ENCODE measurements at places on chromosomes 11 and 22.
A peak's percentile ranks its signal among the peaks of the same experiment; 100 is the strongest.

DNA sequence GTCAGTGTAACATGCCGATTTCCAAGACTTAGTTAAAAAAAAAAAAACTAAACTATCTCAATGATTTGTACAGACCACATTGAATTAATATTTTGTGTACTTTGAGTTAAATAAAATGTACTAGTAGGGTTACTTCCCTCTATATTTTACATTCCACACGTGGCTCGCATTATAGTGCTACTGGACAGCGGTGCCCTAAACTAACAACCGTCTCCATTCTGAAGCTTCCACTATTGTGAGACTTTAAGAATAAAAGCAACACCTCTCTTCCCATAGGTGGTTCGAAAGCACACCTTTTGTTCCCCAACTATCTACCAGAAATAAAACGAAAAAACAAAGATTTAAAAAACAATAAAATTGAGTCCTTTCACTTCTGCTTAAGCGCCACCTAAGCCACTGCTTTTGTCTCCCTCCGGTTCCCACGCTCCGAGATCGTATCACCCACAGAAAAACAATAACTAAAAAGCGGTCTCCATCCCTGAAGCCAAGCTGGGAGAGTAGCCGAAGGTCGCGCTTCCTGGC, 380 bp upstream of the TTC17 start:
- no peak for DNase-seq

DNA sequence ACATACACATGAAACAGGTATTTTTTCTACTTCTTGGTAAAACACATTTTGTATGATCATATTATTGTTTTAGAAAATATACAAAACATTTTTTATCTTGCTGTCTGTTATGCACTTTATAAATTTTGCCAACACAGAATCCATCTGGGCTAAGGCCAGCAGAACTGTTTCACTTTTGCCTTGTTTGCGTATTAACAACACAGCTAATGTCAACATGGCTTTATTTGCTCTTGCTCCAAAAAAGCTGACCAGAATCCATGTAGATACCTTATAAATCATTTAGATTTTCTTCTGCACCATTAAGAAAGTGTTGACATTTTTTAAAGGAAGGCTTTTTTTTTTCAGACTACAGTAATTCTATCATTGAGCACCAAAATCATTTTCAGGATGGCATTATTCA, 58.1 kb upstream of the PGR start:
- DNase-seq: no peak

- no peak for DNase-seq
Measured at GRCh38 chr22:36467946-36468345, 13.5 kb downstream of the TXN2 start.

GRCh38 chr11:86068138-86068871, 579 bp downstream of the PICALM start:
- DNase-seq: peak; percentile 10

GRCh38 chr22:44318751-44319150, 6.0 kb upstream of the SHISAL1 start:
- DNase-seq: no peak

DNA sequence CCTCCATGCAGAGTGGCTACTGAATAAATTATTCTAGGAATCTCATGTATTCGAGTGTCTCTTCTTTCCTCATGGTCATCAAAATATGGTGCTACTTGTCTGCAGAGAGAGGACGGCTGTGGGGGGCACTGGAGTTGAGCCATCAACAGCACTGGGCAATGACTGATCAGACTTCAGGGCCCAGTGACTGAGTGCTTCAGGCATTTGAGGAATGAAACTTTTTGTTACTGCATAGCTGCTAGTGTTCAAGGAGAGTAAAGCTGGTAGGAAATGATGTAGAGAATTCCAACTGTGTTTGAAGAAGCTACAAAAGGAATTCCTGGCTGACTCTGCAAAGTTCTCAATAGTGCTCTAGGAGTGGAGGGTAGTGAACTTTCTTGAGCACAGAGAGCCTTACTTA, 277.7 kb downstream of the CADM1 start:
- no peak for DNase-seq

GRCh38 chr11:3929649-3930048, 74.2 kb downstream of the STIM1 start:
- no peak for DNase-seq

DNA sequence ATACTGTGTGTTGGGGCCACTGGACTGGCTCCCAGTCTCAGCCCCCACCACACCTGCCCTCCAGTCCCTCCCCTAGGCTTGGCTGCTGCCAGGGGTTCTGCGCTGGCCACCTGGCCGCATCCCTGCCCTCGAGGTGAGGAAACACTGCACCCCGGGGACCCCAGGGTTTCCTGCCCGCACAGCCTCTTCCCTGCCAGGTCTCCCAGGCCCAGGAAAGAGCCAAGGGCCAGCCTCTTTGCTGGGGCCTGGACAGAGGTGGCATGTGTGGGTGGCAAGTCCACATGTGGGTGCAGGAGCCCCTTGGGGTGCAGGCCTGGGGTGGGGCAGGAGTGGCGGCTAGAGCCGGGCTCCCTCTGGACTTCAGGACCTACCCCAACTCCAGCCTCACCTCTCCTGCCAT, 2.5 kb downstream of the EPS8L2 start:
- no peak for DNase-seq

DNA sequence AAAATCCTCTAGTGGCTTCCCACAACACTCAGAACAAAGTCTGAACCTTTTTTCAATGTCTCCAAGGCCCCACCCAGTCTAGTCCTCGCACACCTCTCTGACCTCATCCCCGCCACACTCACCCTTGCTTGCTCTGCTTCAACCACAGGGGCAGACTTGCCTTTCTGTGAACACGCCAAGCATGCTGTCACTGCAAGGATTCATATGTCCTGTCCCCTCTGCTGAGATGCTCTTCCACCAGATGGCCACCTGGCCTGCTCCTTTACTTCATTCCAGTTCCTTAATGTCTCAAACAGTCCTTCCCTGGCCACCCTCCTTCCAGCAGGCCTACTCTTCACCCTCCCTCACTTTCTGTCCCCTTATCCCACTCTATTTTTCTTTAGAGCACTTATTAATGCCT, 60.6 kb upstream of the ARHGAP20 start:
- no peak for DNase-seq

- no peak for DNase-seq
Measured at GRCh38 chr22:48741540-48741939, 1086.1 kb downstream of the BRD1 start.

- DNase-seq: no peak
Measured at GRCh38 chr11:122874991-122875390, 7.6 kb upstream of the JHY start.

- DNase-seq: no peak
Measured at GRCh38 chr22:47048123-47049077, 285.9 kb downstream of the TBC1D22A start.

GRCh38 chr11:122165607-122166371, 49.8 kb upstream of the BLID start:
- DNase-seq: no peak

GRCh38 chr11:1785749-1786413, 22.2 kb upstream of the CTSD start:
- DNase-seq: no peak

- no peak for DNase-seq
Measured at GRCh38 chr22:37098976-37099591, 10.4 kb downstream of the TMPRSS6 start.

- no peak for DNase-seq
Measured at GRCh38 chr11:77471558-77472193, 2.2 kb downstream of the PAK1 start.

- no peak for DNase-seq
Measured at GRCh38 chr22:22030493-22031182, 48.1 kb upstream of the TOP3B start.

GRCh38 chr11:112844517-112844916, 116.7 kb upstream of the NCAM1 start:
- no peak for DNase-seq

DNA sequence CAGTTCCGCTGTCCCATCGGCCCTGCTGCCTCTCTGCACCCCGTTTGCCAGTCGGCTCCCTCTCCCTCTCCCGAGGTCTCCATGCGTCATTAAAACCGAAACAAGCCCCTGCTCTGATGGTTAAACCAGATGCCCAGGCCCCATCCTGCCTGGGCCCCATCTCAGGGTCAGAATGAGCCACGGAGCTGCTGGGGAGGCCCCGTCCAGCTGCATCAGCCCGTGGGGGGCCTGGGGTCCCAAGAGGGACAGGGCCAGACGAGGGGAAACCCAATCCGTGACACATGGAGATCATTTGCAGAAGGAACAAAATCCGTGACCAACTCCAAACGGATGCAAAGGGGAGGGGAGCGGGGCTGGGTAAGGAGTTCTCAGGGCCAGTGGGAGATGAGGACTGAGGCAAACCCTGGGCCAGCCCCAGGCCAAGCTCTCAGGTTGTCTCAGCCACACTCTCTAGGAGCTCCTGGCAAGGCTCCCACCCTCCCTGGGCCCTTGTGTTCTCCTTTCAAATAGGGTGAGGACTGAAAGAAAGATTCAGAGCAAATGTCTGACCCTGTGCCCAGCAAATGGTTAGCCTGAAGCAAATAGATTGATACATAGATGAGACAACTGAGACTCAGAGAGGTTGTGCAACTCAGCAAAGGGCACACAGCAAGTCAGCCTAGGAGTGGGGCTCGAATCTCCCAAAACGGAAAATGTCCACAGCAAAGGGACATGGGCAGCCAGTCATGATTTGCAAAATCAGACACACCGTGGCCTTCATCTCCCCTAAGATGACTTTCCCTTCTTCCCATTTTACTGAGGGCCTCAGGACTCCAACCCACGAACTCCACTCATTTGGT, 162.1 kb downstream of the MN1 start:
- no peak for DNase-seq

DNA sequence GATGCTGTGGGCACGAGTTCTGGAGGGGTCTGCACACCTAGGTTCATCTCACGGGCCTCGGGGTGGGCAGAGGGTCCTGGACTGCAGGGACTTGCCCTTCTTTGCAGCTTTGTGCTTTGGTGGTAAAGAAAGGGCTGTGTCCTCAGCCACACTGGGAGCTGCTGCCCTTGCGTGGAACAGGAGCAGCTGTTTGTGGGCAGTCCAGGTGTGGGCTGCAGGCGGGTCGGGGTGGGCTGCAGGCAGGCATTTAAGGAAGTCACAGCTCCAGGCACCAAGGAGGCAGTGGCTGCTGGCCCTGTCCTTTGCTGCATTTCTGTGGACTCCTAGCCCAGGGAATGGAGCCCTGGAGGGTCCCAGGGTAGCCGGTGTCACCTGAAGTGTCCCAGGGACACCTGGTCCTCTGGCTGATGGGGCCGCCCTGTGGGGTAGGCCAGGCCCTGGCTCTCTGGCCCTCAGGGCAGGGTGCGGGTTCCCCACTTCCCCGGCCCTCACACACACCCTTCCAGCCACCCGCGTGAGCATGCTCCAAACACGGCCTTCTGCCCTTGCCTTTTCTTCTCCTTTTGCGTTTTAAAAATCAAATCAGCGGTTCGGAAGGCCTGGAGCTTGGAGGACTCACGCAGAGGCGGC, 1240.3 kb downstream of the BRD1 start:
- no peak for DNase-seq

DNA sequence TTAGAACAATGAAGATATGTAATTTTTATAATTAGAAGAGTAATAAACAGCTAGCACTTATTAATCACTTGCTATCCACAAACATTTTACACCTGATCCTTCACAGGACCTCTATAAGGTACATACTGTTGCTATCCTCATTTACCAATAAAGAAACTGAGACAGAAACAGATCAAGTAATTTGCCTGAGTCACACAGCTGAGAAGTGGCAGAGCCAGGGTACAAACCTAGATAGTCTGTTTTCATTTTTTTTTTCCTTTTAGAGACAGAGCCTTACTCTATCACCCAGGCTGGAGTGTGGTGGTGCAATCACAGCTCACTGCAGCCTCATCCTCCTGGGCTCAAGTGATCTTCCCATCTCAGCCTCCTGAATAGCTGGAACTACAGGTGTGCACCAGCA, 71.8 kb upstream of the PTH start:
- no peak for DNase-seq

DNA sequence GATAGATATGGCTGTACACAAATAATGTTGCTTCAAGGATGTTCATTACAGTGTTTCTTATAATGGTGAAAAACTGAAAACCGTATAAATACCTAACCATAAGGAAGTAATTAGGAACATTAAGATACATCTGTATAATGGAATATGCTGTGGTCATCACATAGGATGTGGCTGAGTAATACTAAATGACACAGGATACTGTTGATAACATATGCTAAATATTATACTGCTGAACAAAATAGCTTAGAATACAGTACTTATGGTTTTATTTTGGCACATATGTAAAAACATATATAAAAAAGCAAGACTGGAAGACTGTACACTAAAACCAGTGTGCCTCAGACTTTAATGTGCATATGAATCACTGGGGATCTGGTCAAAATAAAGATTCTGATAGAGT, 43.8 kb downstream of the FBXO7 start:
- no peak for DNase-seq

- no peak for DNase-seq
Measured at GRCh38 chr11:59302991-59303390, 55.7 kb upstream of the OR5AN1 start.

GRCh38 chr22:49666146-49666809, 161.4 kb downstream of the BRD1 start:
- no peak for DNase-seq

GRCh38 chr11:44870181-44870580, 80.5 kb downstream of the TP53I11 start:
- no peak for DNase-seq

DNA sequence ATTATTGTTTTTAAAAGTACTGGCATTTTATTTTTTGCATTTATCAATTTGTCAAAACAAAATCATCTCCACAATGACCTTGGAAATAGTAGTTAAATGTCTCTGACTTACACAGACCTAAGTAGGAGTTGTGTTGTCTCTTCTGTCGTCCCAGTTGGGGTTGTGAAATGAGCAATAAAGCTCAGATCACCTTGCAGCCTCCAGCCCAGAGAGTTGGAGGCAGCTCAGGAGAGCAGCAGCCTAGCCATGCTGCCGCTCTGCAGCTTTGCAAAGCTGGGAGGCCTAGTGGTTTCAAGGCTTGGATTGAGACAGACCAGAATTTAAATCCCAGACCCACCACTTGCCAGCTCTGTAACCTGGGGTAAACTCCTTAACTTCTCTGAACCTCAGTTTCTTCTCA, 65.2 kb upstream of the CRYBB3 start:
- DNase-seq: no peak

DNA sequence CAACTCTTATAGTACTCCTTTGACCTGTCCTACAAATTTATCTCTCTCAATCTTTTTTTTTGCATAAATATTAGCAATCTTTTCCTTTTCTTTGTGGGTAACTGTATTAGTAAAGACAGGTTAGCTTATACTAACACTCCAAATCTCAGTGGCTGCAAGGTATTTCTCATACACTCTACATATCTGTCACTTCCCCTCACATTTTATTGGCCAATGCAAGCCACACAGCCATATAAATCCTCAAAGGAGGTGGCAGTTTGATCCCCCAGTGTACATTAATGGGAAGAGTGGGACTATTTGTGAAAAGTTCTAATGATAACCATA, 42.6 kb upstream of the EED start:
- no peak for DNase-seq

DNA sequence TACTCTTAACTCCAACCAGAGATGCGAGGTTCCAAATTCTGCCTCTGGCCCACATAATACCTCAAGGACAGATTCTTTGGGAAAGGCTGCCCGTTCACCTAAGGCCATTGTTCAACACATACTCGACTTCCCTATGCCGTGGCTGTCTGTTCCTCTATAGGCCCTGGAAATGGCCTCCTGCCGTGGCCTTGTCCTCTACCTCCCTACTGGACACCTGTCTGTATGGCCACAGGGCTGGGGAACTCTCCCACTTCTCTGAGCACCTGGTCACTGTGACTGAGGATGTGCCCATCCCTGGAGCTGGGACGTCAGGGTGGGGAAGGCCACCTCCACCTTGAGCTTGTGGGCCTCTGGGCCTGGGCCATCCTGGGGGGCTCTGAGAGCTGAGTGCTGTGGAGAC, 340.5 kb upstream of the B3GAT1 start:
- no peak for DNase-seq
